Activated CD8-positive, alpha-beta memory T cell treated with anti-CD3 and anti-CD28 coated beads, Interleukin-2, amount 10 ng/mL, durations not matched to agents 7 days and 5 days (primary cell): ENCODE measurements at places on chromosomes 4 and X. TPM values are rescaled to one million over a fixed set of nuclear protein-coding genes. Genes with fewer than 3 reads are reported as not detected.

- peaks cover 16% of the 10 kb centered on the region for H3K4me1 ChIP-seq
- peaks cover 22% of the 10 kb centered on the region for H3K36me3 ChIP-seq
- H3K4me3 ChIP-seq = no peak overlapping the region
These were observed 83.6 kb downstream of the STAG2 start for GRCh38 chrX:124045109-124045508.

GRCh38 chr4:147400721-147401120 lies 80.2 kb upstream of the EDNRA start:
- H3K4me3 ChIP-seq = no peak overlapping the region
- H3K4me1 ChIP-seq = no peaks in the 10 kb centered on the region

- no peak for DNase-seq
- H3K27me3 ChIP-seq = no peaks in the 10 kb centered on the region
- H3K36me3 ChIP-seq = peaks cover 13% of the 10 kb centered on the region
- no peak overlapping the region for H3K4me3 ChIP-seq
- peaks cover 10% of the 10 kb centered on the region for H3K4me1 ChIP-seq
These were observed 5.5 kb downstream of the ATP10D start for GRCh38 chr4:47490550-47490949.

GRCh38 chr4:117154251-117154650 lies 68.9 kb upstream of the TRAM1L1 start:
- no peak overlapping the region for H3K4me3 ChIP-seq
- no peaks in the 10 kb centered on the region for H3K4me1 ChIP-seq
- no peak overlapping the region for H3K27ac ChIP-seq
- H3K27me3 ChIP-seq = no peaks in the 10 kb centered on the region
- no peak for DNase-seq

GRCh38 chr4:3873408-3874027 lies 107.3 kb downstream of the ADRA2C start:
- H3K27me3 ChIP-seq = peaks cover 47% of the 10 kb centered on the region
- peaks cover 3% of the 10 kb centered on the region for H3K4me1 ChIP-seq
- H3K27ac ChIP-seq = no peak overlapping the region
- H3K36me3 ChIP-seq = peaks cover 9% of the 10 kb centered on the region

GRCh38 chr4:145736241-145736831 lies 56.4 kb downstream of the C4orf51 start:
- H3K27me3 ChIP-seq = peaks cover 7% of the 10 kb centered on the region
- no peak overlapping the region for H3K27ac ChIP-seq
- no peaks in the 10 kb centered on the region for H3K36me3 ChIP-seq
- DNase-seq = no peak
- H3K4me1 ChIP-seq = peaks cover 28% of the 10 kb centered on the region

- DNase-seq = no peak
These were observed 4.4 kb downstream of the TBC1D1 start for GRCh38 chr4:37895271-37895670.

DNA sequence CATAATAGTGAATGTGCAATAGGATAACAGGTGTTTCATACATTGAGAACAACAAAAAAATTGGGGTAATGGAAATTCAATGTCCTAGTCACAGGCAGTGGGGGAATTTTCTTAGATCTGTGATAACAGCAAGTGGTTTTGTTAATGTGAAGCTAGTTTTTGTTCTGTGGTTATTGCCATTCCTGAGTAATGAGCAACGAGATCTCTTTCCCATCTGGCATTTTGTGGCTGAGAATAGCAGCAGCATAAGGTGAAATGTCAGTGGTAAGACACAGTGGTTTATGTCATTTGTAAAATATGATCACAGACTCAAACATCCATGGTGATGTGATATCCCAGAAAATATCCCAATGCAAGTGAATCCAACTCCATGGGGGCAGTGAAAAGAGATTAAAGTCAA lies 497.5 kb downstream of the KCNIP4 start:
- no peaks in the 10 kb centered on the region for H3K36me3 ChIP-seq
- no peak overlapping the region for H3K27ac ChIP-seq
- H3K27me3 ChIP-seq = no peaks in the 10 kb centered on the region
- no peak for DNase-seq
- H3K4me3 ChIP-seq = no peak overlapping the region
- no peaks in the 10 kb centered on the region for H3K4me1 ChIP-seq

DNA sequence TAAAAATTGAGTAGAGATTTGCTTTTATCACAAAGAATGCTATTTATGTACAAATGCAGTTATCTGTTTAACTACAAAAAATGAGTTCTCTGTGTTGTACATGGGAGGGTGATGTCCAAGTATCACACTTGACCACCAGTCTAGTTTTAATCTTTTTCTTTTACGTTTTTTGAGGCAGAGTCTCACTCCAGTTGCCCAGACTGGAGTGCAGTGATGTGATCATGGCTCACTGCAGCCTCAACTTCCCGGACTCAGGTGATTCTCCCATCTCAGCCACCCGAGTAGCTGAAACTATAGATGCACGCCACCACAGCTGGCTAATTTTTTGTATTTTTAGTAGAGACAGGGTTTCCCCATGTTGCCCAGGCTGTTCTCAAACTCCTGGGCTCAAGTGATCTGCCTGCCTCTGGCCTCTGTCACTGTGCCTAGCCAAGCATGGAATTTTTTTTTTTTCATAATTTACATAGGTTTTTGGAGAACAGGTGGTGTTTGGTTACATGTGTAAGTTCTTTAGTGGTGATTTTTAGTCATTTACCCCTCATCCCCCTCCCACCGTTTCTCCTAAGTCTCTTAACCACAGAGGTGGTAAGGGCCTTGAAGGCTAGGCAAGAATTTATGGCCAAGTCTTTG lies 47.9 kb upstream of the RPA4 start:
- no peak for DNase-seq
- no peaks in the 10 kb centered on the region for H3K36me3 ChIP-seq
- H3K4me3 ChIP-seq = no peak overlapping the region
- H3K27ac ChIP-seq = no peak overlapping the region
- no peaks in the 10 kb centered on the region for H3K4me1 ChIP-seq
- H3K27me3 ChIP-seq = no peaks in the 10 kb centered on the region

GRCh38 chr4:71389149-71389827 lies 50.5 kb downstream of the SLC4A4 start:
- H3K4me3 ChIP-seq = no peak overlapping the region
- DNase-seq = no peak
- H3K4me1 ChIP-seq = no peaks in the 10 kb centered on the region
- no peak overlapping the region for H3K27ac ChIP-seq

GRCh38 chr4:182938205-182938645 lies 21.0 kb upstream of the DCTD start:
- no peak overlapping the region for H3K27ac ChIP-seq
- no peak overlapping the region for H3K4me3 ChIP-seq
- no peaks in the 10 kb centered on the region for H3K36me3 ChIP-seq
- peaks cover 24% of the 10 kb centered on the region for H3K27me3 ChIP-seq

DNA sequence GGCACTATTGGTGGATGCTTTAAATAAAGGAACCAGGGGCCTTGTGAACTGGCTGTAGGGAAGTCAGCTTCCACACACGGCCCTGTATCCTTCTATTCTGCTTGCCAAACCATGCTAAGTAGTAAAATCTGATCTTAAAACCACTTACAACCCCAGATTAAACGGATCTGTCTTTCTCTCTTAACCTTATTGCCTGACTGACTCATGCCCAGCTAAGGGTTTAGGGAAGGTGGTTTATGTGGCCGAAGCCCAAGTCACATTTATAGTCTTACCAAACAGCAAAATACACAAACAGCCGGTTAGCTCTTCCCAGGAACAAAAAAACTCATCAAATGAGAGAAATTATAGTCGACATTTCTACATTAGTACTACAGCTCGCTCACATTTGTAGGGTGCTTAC lies 988.4 kb upstream of the TENM3 start:
- DNase-seq = no peak
- no peaks in the 10 kb centered on the region for H3K36me3 ChIP-seq
- no peaks in the 10 kb centered on the region for H3K27me3 ChIP-seq
- no peak overlapping the region for H3K27ac ChIP-seq
- H3K4me3 ChIP-seq = no peak overlapping the region

DNA sequence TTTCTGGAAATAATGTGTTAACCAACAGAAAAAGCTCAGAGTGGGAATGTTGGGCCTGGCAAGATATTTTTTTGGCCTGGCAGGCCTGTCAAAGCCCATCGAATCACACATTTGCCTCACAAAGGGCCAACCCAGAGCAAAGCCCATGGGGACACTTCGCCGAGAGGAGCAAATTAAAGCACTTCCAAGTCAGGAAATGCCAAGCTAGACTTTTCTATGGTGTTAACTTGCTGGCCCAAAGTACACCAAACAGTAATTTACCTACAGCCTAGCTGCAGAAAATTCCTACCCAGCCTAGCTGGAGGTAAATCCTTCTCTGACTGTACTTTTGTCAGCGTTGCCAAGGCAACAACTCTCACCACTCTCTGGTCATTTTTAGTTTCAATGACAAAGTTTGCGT lies 288.6 kb upstream of the LDB2 start:
- H3K4me3 ChIP-seq = no peak overlapping the region
- H3K27me3 ChIP-seq = no peaks in the 10 kb centered on the region
- H3K36me3 ChIP-seq = no peaks in the 10 kb centered on the region
- no peak overlapping the region for H3K27ac ChIP-seq
- DNase-seq = no peak

DNA sequence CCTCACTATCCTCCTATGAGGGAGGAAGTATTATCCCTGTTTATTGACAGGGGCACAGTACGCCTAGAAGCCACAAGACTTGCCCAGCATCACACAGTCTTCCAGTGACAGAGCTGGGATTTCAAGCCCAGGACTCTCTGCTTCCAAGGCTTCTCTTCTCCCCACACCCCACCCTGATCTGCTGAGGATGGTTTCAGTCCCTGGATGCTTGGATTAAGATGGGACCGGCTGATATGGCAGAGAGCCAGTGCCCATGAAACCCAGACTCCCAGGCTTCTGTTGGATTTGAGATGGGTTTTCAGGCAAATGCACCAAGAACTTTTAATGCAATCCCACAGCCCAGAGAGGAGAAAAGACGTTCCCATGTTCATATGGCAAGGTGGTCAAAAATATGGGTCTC lies 23.2 kb downstream of the EFNB1 start:
- no peak overlapping the region for H3K27ac ChIP-seq
- no peaks in the 10 kb centered on the region for H3K27me3 ChIP-seq
- no peaks in the 10 kb centered on the region for H3K36me3 ChIP-seq
- no peak for DNase-seq
- H3K4me1 ChIP-seq = no peaks in the 10 kb centered on the region
- H3K4me3 ChIP-seq = no peak overlapping the region

The MSL3 gene
- 44.3 TPM for total RNA-seq

The SHROOM2 gene
- total RNA-seq = not detected

The SLC9B1 gene
- total RNA-seq = 1.3 TPM

The SYP gene
- 1.9 TPM for total RNA-seq

The TMPRSS11A gene
- not detected for total RNA-seq

The FAM149A gene
- total RNA-seq = 1.2 TPM

The FAM47E gene
- not detected for total RNA-seq

The CT83 gene
- total RNA-seq = not detected

The TGIF2LX gene
- not detected for total RNA-seq

The MAGEA12 gene
- not detected for total RNA-seq

The NAP1L2 gene
- total RNA-seq = 1.8 TPM

The KCND1 gene
- total RNA-seq = 5.5 TPM
